ENCODE measurements at places on chromosomes 7 and 10. TPM values are rescaled to one million over a fixed set of nuclear protein-coding genes. Genes with fewer than 3 reads are reported as not detected.

LRRD1 gene
- 0.31 TPM for total RNA-seq

GRCh38 chr7:158840604-158841003 is 11.3 kb upstream of the ESYT2 start:
- no peak overlapping the region for H3K4me3 ChIP-seq

DNA sequence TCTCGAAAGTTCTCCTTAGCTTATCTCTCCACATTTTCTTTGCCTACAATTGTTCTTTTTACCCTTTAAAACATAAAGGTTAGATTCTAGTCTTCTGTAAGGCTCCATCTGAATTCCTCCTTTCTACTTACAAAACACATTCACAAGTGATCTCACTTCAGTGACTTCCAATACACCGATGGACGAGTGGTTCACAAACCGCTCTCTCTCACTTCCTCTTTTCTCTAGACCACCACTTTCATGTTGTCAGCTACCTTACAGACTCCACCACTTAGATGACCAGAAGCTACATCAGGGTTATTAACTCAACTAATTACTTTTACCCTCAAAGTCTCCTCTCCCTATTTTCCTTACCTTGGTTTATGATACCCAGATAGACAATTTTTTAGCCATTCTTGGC is 11.8 kb downstream of the MET start:
- H3K4me1 ChIP-seq, result no peaks in the 10 kb centered on the region
- no peaks in the 10 kb centered on the region for H3K36me3 ChIP-seq
- DNase-seq, result no peak

DNA sequence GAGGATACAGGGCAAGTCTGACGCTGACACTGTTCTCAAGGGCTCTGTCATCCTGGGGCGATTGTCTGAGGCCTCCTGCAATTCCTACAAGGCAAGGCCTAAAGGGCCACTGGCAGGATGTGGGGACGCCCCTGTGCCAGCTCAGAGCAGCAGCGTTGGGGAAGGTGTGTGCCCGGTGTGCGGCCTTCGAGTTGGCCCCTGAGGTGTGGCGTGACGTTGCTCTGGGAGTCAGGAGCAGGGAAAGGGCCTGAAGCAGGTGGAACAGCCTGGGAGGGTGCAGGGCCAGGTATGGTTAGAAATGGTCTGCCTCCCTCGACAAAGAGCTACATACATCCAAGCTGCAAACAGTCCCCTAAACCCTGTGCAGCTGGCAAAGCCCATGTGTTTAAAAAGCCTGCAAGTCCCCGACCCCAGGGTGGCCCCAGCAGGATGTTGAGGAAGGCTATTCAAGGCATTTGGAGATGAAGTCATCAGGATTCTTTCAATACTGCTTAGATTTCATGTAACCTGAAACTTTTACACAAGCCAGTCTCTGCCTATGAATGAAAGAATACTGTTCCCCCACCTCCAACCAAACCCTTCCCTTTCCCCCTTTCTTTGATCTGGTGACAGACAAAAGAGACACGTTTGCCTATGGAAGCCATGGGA is 142.5 kb upstream of the TNS3 start:
- H3K36me3 ChIP-seq, result no peaks in the 10 kb centered on the region
- H3K27me3 ChIP-seq, result no peaks in the 10 kb centered on the region
- no peak overlapping the region for H3K4me3 ChIP-seq
- no peak overlapping the region for H3K27ac ChIP-seq
- peak; percentile 32 for DNase-seq

- H3K4me1 ChIP-seq, result no peaks in the 10 kb centered on the region
- no peak overlapping the region for H3K27ac ChIP-seq
- no peak overlapping the region for H3K4me3 ChIP-seq
These were observed 69.8 kb downstream of the LSMEM1 start for GRCh38 chr7:112550468-112551060.

- no peaks in the 10 kb centered on the region for H3K27me3 ChIP-seq
- no peak overlapping the region for H3K4me3 ChIP-seq
- DNase-seq, result no peak
- no peaks in the 10 kb centered on the region for H3K36me3 ChIP-seq
These were observed 330.9 kb downstream of the XPNPEP1 start for GRCh38 chr10:109592391-109592790.

NODAL gene
- 0.04 TPM for total RNA-seq

DNA sequence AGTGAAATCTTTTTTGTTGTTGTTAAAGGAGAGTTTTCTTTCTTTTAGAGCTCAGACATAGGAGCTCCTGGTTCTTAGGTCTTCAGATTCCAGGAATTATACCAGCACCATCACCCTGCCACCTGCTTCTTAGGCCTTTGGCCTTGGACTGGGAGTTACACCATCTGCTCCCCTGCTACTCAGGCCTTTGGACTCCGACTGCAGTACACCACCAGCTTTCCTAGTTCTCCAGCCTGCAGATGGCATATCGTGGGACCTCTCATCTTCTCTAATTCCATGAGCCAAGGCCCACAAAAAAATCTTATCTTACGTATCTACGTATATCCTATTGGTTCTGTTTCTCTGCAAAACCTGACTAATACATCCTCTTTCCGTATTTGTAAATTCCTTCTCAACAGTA is 5.1 kb upstream of the TACC2 start:
- no peaks in the 10 kb centered on the region for H3K27me3 ChIP-seq
- no peak for DNase-seq
- H3K4me3 ChIP-seq, result no peak overlapping the region
- H3K36me3 ChIP-seq, result no peaks in the 10 kb centered on the region
- no peak overlapping the region for H3K27ac ChIP-seq

GRCh38 chr10:131806646-131807317 is 94.0 kb upstream of the PPP2R2D start:
- no peaks in the 10 kb centered on the region for H3K36me3 ChIP-seq
- H3K4me1 ChIP-seq, result peaks cover 6% of the 10 kb centered on the region
- no peak overlapping the region for H3K4me3 ChIP-seq
- no peak for DNase-seq
- H3K27ac ChIP-seq, result no peak overlapping the region

C10orf105 gene
- 0.09 TPM for total RNA-seq

DNA sequence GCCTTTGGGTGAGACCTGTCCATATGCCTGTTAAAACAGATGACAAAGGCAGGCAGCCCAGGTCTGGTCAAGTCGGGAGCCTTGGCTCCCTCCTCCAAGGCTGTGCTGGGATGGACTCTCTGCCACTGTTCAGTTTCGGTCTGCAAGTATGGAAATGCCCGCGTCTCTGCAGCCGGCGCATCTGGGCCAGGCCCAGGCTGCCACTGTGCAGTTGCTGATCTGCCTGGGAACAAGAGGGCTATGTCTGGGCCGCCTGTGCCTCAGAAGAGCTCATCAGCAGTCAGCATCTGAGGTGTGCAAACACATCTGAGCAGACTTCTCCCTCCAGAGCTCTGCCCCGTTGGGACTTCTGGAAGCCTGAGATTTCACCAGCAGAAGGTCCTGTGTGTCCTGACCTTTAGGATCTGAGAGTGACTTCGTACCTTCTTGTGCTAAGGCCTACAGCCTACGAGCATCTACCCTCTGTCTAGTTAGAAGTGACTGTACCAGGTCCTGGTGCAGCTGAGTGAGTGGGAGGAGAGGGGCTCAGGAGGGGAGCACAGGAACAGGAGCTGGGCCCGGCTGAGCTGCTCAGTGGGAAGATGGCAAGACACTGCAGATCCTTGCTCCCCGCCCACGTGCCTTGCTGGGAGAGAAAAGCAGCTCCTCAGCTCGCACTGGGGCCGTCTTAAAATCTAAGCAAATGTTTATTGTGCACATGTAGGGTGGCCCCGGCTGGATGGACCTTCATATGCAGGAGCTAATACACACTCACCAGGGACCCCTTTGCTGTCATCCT is 50.9 kb downstream of the DOCK1 start:
- no peaks in the 10 kb centered on the region for H3K27me3 ChIP-seq
- H3K27ac ChIP-seq, result no peak overlapping the region
- H3K36me3 ChIP-seq, result peaks cover 3% of the 10 kb centered on the region
- DNase-seq, result no peak

AGR2 gene
- total RNA-seq, result 7.2 TPM

DNA sequence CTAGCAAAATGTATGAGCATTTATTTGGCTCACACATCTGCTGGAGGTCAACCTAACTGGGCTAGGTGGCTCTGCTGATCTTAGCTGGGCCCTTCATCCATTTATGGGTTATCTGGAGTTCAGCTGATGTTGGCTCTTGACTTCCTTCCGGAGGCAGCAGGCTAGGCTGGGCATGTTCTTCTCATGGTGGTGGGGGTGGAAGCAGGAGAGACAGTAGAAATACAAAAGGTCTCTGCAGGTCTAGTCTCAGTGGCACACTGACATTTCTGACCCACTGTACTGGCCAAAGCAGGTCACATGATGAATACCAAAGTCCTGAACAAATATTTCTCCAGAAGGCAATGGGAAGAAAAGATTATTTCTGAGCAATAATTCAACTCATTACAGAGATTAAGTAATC is 334.6 kb downstream of the CRPPA start:
- H3K27me3 ChIP-seq, result no peaks in the 10 kb centered on the region
- H3K36me3 ChIP-seq, result no peaks in the 10 kb centered on the region
- no peak overlapping the region for H3K27ac ChIP-seq
- H3K4me1 ChIP-seq, result no peaks in the 10 kb centered on the region
- H3K4me3 ChIP-seq, result no peak overlapping the region

All from muscle of leg (tissue), 16 donors.